ENCODE measurements at places on chromosomes 2 and 18.

DNA sequence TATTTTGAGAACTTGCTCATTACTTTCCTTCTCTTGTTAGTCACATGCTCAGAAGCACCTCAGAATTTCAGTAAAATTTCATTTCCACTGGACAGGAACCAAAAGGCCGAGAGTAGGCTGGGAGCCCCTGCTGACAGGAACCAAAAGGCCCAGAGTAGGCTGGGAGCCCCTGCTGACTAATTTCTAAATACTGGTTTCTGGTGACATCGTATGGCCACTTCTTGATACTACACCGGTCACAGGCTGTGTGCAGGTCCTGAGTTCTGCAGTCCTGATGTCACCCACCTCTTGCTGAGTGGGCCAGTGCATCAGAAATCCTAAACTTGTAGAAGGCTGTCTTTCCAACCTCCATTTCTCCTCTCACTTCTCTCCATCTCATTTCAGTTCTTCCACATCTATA lies 17.7 kb upstream of the EN1 start:
- no peak for DNase-seq

- DNase-seq, result no peak
Observed at GRCh38 chr18:31603315-31603714, 11.6 kb downstream of the TTR start.

GRCh38 chr18:23867006-23867405 lies 147.5 kb upstream of the TTC39C start:
- no peak for DNase-seq

- no peak for DNase-seq
Observed at GRCh38 chr18:49249521-49249920, 210.9 kb downstream of the DYM start.

GRCh38 chr2:83369601-83370418 lies 1089.3 kb downstream of the SUCLG1 start:
- DNase-seq, result no peak

DNA sequence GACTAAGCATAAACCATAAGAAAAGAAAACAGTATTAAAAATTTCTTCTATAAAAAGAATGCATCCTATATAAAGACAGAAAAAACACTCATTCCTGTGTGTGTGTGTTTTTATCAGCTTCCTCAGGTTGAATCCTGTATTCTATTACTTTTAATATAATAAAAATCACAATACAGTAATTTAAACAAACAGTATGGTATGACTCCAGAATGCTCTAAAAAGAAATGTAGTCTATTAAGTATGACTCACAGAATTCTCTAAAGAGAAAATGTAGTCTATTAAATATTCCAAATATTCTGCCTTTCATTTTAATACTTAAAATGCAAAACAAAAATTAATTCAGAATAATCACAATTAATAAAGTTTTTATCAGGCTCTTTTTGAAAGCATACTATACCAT lies 19.8 kb downstream of the CCDC88A start:
- DNase-seq, result no peak

DNA sequence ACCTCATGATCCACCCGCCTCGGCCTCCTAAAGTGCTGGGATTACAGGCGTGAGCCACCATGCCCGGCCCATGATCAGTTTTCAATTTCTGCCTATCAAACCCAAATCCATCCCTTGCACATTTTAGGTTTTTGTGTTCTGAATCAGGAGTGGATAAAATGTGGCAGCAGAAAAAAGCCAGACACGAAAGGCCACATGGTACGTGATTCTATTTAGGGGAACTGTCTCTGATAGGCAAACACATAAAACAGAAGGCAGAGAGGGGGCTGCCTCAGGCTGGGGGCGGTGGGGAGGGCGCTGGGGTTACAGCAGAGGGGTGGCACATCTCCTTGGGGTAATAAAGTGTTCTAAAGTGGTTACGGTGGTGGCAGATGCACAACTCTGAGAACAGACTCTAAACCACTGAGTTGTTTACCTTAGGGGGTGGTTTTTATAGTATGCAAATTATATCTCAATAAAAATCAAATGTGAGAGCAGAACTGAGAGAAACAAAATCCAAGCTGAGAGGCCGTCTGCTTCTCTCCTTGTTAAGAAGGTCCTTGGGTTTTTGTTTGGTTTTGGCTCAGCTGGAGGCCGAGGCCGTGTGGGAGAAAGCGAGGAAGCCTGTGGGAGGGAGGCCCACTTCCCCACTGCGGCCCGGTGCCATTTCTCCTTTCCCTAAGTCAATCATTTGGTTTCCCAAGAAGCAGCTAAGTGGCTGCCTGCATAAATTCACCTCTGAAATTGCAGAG lies 78.0 kb downstream of the SOWAHC start:
- no peak for DNase-seq

DNA sequence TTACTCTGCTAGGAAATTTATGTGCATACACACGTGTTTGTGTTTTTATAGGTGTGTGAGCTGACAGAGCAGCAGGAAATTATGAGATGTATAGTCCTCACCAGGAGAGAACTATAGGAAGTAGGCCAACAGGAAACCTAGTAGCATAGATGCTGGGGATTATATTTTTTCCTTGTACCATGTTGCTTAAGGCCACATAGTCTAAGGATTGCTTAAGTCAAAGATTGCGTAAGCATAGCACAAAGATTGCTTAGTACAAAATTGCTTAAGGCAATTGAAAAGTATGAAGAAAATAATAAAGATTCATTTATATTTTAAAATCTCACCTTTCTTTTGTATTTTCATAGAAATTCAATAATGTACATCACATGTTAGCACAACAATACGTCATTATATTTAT lies 18.7 kb upstream of the CCDC102B start:
- DNase-seq, result no peak

- DNase-seq, result no peak
Observed at GRCh38 chr2:150063931-150064548, 423.4 kb downstream of the RND3 start.

DNA sequence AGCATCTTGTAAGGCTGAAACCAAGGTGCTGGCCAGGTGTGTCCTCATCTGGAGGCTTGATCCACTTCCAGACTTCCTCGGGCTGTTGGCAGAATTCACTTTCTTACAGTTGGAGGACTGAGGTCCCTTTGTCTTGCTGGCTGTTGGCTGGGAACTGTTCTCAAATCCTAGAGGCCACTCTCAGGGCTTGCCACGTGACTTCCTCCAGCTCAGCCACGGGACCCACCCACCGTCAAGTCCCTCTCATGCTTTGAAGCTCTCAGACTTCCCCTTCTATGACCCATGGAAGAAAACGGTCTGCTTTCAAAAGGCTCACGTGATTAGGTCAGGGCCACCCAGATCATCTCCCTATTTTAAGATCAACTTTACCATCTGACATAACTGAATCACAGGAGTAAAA lies 77.1 kb downstream of the SMAD4 start:
- no peak for DNase-seq

DNA sequence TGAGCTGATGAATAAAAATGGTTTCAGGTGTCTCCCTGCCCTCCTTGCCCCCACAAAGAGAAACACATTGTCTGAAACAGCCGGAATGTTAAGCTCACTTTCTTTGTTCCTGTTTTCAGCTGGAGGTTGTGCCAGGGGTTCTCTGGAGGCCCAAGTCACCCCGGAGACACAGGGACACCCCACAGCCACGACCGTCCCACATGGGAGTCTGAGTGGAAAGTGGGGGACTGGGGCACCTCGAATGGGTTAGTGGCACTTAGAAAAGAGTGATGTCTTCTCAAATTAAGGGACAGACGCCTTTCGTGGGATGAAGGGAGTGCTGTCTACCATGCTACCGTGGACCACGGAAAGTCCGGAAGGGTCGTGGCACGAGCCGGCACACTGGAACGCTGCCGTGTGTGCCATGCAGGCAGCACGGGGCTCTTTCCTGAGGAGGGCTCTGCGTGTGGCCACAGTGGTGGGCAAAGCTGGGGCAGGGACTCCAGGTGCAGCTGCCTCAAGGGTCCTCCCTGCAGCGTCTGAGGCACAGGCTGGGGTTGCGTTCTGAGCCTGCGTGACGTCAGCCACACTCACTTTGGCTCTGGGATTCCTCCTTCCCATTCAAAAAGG lies 39.4 kb upstream of the CTDP1 start:
- no peak for DNase-seq

GRCh38 chr2:205386109-205386508 lies 296.2 kb upstream of the NRP2 start:
- no peak for DNase-seq

GRCh38 chr2:133235968-133236367 lies 332.3 kb downstream of the NCKAP5 start:
- DNase-seq, result no peak

DNA sequence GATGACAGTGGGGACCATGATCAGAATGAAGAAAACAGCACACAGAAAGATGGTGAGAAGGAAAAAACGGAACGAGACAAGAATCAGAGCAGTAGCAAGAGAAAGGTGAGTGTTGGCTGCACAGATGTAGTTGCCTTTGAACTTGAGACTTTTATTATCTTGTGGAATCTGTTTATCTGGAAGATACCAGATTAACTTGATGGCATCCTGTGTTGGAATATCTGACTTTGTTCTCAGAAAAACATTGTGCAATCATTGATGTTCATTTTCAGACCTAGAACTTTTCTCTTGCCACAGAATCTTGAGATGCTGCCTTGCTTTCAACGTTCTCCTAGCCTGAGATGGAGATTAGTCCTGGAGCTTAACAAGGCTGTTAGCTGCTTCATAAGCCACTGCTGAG lies 5.9 kb downstream of the EIF4E2 start:
- no peak for DNase-seq

GRCh38 chr2:73176205-73176880 lies 26.0 kb upstream of the NOTO start:
- DNase-seq, result no peak

DNA sequence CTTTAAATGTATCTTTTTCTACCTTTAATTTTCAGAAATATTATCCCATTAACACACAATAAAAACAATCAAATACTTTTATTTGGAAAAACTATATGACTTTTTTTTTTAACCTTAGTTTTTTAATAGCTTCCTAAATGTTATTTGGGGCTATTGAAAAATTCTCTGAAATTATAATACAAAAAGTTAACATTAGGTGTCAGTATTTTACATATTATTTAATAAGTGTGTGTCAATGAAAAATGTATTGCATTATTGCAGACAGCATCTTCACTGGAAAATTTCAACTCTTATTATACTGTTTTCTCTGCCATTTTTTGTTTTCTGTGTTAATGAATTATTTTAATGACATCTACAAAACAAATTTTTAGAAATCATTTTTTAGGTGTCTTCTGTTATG lies 51.1 kb upstream of the ARHGAP15 start:
- DNase-seq, result no peak

DNA sequence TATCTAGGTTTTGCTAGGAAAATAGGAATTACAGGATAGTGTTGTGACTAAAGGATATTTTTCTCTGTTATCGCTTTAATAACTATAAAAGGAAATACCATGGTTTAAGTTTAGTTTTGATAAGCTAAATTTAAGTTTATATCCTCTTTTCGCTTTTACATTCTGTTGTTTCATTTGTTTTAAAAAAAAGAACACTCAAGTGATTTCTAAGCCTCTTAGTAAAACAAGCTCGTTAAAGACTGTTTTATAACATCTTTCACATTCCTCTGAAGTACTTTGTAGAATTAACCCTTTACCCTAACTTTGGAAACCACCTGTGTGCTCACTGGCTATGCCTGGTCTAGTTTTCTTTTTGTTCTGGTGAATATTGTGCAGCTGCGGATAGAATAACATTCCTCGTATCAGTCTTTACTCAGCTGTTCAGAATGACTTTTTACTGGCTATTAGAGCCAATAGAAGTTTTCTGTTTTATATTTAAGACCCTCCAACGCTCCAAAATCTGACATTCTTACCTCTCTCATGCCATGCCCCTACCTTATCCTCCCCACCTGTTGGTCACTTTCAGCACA lies 183.1 kb downstream of the PTPRM start:
- no peak for DNase-seq

DNA sequence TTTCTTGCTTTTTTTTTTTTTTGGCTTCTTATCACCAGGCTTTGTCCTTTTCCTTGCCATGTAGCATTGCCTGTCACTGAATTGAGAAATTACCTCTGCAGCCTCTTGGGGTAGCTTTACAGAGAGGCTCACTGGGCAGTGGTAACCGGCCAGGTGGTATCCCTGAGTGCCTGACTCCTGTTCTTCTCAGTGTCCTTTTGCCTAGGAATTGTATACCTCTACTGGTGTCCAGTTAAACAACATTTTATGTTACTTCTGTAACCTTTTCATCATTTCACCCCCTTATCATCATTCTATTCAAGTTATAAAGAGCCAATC lies 523.9 kb downstream of the BCL11A start:
- DNase-seq, result no peak

GRCh38 chr18:48771641-48772375 lies 179.0 kb downstream of the SMAD7 start:
- no peak for DNase-seq

DNA sequence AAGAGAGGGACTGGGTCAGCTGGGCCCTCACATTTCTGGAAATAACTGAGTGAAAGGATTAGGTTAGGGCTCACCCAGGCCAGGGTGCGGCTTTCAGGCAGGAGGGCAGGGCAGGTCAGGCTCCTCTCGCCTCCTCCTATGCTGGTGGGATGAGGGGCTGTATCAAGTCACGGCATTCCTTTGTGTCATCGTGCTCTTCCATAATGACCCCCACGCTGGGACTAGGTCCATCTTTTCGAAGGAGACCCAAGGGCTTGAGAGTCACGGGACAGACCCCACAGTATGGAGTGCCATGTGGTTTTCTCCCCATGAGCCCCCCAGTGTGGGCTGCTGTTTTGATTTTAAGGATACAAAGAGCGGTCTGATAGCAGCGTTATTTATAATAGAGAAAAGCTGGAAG lies 137.8 kb upstream of the COPS8 start:
- no peak for DNase-seq

- peak; percentile 43 for DNase-seq
Observed at GRCh38 chr2:113240915-113241911, 37.5 kb downstream of the PAX8 start.

DNA sequence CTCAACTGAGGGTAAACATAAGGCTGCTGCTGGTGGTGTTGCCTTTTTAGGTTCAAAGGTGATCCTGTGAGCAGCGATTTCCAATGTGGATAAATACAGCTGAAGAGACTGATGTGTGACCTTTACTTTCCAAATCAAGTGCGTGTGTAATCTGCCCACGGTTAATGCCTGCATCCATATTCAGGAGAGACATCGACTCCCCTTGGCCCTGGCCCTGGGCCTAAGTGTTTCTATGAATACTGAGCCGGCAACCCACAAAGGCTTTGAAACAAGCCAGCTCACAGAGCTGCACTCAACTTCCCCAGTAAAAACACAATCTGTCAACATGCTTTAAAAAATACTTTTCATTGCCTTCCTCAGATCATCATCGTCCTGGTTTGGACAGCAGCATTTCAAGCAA lies 1026.6 kb downstream of the TMEM182 start:
- DNase-seq, result no peak

DNA sequence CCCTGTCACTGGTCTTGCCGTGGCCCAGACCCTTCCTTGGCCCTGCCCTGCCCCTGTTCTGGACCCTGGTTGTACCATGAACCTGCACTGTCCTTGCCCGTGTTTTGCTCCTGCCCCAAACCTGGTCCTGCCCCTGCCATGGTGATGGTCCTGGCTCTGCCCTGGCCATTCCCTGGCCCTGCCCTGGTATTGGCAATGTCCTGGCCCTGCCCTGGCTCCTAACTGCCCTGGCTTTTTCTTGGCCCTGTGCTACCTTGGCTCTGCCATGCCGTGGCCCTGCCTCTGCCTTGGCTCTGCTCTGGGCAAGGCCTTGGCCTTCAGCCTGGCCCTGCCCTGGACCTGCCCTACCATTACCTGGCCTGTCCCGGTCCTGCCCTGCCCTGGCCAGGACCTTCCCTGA lies 5.5 kb upstream of the ANKRD62 start:
- DNase-seq, result no peak

GRCh38 chr18:63111671-63112402 lies 207.7 kb downstream of the BCL2 start:
- no peak for DNase-seq

Data from activated T-helper 9 cell treated with anti-CD3 and anti-CD28 coated beads, Interleukin-2, amount 50 U/mL, for 16 hours (primary cell).